ENCODE measurements at places on chromosomes 16 and 17.

GRCh38 chr16:85426806-85427205, 186.3 kb upstream of the GSE1 start:
- DNase-seq = no peak

- DNase-seq = no peak
Observed at GRCh38 chr17:8662076-8662831, 31.7 kb upstream of the MYH10 start.

- DNase-seq = no peak
Observed at GRCh38 chr16:10130538-10130937, 51.7 kb downstream of the GRIN2A start.

GRCh38 chr17:83109793-83110645, 30.6 kb downstream of the METRNL start:
- no peak for DNase-seq

GRCh38 chr16:53900667-53901066, 196.7 kb downstream of the FTO start:
- DNase-seq = no peak

DNA sequence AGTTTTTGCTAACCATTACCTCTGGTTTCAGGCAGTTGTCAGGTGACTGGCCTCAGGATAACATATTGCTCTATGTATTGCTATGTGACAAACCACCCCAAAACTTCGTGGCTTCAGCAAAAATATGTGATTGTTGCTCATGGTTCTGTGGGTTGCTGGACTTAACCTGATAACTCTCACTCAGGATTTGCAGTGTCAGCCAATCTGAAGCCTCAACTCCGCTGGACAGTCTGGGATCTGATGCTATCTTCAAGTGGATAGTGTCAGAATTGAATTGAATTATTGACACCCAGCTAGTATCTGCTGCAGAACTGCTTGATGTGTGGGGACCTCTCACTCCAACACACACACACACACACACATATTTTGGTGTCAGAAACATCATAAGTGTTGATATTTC, 34.7 kb upstream of the GUCY2D start:
- DNase-seq = no peak

- no peak for DNase-seq
Observed at GRCh38 chr16:51453251-51453650, 302.2 kb upstream of the SALL1 start.

GRCh38 chr16:3015865-3016521, 2.0 kb downstream of the CLDN6 start:
- DNase-seq = no peak

DNA sequence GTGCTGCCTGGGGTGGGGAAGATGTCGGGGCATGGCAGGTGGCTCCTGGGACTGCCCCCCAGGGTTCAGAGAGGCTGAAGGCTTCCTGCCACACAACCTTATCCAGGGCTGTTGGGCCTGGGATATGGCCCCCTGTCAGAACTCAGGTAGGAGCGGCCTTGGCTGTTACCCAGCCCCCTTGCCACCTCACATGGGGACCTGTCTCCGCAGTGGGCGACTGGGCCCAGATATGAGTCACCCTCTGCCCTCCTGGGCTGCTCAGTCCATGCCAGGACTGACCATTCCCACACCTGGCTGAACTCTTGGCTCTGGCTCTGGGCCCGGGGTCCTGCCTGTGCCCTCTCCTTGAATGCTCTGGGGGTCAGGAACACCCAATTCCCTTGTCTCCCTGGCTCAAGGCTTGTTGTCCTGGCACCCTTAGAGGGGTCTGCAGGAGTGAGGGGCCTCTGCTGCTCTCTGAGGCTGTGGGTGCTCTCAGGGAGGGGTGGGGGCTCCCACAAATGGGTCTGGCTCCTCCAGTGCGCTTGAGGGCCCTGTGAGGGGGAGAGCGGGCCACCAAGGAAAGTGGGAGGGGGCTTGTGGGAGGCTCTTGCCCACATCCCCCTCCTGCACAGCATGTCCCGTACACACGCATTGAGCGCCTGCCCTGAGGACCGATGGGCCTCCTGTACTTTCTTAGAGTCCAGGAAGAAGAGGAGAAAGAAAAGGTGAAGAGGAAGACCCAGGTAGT, 36.0 kb downstream of the LGALS9 start:
- DNase-seq = no peak

- DNase-seq = no peak
Observed at GRCh38 chr17:72249441-72249840, 128.6 kb downstream of the SOX9 start.

DNA sequence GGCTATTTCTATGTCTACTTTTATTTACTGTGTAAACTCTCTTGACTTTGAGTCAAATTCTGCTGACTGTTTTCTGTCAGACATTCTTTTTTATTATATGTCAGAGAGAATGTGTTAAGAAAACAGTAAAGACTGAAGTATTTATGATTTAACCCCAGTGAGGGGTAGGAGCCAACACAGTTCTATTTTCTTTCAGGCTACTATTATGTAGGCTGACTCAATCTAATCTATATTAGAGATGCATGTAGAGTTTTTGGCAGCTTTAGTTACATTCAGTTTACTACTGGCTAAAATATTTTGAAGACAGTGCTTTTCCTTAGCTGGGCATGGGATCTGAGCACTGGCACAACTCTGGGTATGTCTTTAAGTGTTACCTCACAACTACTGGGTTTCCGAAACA, 1108.0 kb downstream of the CDH11 start:
- DNase-seq = no peak

GRCh38 chr17:28738680-28739384, 5.0 kb upstream of the TRAF4 start:
- no peak for DNase-seq

- DNase-seq = no peak
Observed at GRCh38 chr17:82938486-82938872, 98.7 kb upstream of the ZNF750 start.

GRCh38 chr17:60436676-60437075, 14.4 kb downstream of the CHCT1 start:
- DNase-seq = no peak

- DNase-seq = peak; percentile 60
Observed at GRCh38 chr17:36148559-36149295, 27.7 kb downstream of the TBC1D3B start.

DNA sequence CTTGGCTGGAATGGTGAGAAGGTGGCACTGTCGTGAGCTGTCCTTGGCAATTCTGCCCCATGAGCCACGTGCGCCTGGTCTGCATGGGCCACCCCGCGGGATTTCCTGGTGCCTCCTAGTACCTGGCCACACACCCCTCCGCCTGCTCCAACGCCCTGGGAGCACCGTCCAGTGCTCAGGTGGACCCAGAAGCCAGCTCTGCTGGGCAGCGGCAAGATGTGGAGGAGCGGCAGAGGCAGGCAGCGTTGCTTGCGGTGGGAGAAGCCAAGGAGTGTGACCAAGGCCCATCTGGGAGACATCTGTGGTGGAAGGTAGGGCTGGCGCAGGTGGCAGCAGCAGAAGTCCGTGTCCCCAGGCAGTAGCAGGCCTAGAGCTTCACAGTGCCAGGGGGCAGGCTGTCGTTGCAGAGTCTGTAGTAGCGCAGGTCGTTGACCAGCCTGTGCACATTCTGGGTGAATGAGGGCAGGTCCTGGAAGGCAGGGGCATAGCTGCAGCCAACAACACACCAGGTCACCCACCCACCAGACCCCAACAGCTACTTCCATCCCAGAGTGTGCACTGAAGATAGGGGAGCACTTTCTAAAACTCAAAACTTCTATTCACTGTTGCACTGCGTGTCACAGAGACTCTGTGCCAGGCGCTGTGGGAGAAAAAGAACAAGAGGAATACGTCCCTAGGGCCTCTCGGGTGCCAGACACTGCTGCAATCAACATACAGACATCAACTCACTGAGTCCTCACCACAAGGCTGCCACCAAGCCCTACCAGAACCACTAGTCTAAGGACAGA, 34.9 kb upstream of the GSG1L start:
- no peak for DNase-seq

GRCh38 chr17:14745541-14745940, 444.7 kb downstream of the HS3ST3B1 start:
- no peak for DNase-seq

DNA sequence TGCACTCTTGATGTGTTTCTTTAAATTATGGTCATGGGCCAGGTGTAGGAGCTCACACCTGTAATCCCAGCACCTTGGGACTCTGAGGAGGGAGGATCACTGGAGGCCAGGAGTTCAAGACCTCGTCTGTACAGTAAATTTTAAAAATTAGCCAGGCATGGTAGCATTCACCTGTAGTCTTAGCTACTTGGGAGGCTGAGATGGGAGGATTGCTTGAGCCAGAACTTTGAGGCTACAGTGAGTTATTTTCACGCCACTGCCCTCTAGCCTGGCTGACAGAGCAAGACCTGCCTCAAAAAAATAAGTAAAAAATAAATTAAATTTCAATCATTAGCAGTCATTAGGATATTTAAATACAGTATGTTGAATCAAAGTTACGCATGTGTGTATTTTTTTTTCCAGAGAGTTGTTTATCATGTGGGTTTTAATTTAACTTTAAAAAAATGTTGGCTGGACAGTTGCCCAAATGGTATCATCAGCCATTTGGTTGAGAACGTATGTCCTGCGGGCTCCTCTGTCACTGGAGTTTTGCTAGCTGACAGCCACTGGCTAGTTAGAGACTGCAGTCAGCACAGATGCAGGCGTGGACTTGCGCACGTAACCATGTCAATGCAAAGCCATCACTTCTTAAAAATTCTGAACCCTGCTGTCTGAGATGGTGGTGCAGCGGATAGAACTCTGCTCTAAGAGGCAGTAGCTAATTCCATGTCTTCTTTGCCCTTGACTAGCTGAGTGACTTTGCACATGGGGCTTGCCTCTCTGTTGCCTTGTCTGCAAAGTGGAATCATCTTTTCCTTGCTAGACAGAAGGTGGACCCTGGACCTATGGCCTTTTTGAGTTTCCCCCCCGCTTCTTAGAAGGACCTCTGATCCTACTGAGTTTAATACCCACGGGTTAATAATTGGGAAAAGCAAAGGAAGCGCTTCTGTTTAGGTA, 40.0 kb downstream of the MAPT start:
- no peak for DNase-seq

DNA sequence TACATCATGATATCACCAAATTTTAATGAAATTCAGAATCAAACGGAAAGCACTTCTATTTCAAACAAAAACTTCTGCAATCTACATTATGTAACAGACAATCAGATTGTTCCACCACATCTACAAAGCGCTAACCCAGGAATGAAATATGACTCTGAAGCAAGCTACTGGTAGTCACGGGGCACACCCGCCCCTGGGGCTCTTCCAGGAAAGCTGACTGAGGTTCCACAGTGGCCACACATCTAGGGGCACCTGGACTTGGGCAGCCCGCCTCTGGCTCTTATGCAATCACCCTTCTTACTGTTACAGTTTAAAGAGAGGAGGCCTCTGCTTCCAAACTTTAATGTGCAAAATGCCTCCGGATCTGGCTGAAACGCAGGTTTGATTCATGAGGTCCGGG, 27.5 kb downstream of the ZCCHC14 start:
- no peak for DNase-seq

GRCh38 chr17:79991924-79992648, 43.6 kb downstream of the TBC1D16 start:
- peak; percentile 49 for DNase-seq

DNA sequence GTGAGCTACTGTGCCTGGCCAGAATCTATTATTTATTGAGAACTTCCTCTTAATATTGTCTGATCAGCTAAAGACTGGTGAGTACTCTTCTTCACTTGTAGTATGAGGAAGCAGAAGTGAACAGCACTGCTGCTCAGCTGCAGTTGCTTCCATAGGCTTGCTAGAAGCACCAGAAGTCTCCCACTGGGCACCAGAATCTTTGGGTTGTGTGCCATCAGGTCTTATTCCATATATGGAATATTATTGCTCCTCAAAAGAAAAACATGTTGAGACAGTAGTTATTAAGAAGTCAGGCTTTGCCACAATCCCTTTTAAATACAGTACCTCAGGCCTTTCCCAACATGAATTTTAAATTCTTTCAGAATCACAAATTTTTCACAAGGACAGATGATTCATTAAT, 17.2 kb downstream of the SNTB2 start:
- no peak for DNase-seq

- no peak for DNase-seq
Observed at GRCh38 chr16:57658878-57659674, 9.0 kb upstream of the ADGRG3 start.

DNA sequence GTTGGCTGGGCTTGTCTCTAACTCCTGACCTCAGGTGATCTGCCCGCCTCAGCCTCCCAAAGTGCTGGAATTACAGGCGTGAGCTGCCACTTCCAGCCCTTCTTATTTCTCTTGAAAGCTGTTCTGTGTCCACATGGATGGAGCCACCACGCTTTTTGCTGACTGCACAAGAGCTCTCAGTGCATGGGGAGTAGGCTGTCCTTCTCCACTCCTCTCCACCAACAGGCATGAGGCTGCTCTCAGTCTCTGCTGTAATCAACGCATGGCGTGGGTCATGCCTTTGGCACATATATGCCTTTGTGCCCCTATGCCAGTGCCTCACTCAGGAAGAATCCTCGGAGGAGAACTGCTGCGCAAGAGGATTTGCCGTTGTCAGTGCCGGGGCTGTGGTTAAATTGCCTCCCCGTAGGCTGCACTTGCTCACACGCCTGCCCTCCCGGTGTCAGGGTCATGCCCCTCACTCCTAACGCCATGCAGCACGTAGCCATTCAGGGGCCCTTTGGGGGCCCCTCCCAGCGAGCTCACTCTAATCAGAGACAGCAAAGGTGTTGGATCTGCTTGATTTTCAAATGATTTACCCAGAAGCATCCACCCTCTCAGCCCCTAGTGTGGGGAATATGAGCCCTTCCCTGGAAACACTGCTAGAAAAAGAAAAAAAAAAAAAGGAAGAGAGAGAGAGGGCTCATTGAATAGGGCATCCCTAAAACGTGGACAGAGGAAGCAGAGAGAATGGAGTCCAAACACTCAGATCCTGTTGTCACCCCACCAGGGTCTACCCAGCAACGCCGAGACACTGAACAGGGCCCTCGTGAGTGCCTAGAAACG, 47.5 kb upstream of the ZCCHC14 start:
- no peak for DNase-seq

DNA sequence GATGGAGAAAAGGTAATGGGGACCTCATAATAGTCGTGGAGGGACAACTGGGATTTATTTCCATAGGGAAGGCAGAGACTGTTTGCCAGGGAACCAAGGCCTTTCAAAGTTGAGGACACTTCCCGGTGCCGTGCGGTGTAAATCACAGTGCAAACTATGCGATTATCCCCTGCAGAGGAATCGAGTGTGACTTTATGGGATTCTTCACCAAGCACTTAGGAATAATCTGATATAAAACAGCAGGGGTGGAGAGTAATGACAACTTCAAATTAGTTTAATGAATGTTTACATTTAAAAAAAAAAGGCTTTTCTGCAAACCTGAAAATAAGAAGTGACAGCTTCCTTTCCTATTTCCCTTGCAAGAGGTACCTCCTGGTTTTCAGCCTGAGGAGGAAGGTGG, 538.2 kb downstream of the MAF start:
- peak; percentile 44 for DNase-seq

GRCh38 chr17:9240659-9241370, 219.5 kb downstream of the NTN1 start:
- no peak for DNase-seq

- DNase-seq = peak; percentile 77
Observed at GRCh38 chr16:69796285-69797118, 34.4 kb downstream of the WWP2 start.

DNA sequence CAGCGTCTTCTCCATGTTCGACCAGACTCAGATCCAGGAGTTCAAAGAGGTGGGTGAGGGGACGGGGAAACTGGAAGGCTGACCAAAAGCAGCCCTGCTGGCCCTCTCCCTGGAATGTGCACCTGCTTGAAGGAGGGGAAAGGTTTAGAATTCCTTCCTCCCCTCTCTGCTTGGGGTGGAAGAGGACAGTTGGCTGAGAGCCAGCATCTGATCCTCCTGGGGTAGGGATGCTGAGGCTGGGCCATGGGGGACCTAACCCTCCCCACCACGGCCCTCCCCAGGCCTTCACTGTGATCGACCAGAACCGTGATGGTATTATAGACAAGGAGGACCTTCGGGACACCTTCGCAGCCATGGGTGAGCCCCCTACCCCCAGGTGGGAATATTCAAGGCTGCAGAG, 1.3 kb downstream of the MYL11 start:
- no peak for DNase-seq

All from NCI-H524 (cell line).